ENCODE measurements at places on chromosomes 6 and 20.
A peak's percentile ranks its signal among the peaks of the same experiment; 100 is the strongest.

DNA sequence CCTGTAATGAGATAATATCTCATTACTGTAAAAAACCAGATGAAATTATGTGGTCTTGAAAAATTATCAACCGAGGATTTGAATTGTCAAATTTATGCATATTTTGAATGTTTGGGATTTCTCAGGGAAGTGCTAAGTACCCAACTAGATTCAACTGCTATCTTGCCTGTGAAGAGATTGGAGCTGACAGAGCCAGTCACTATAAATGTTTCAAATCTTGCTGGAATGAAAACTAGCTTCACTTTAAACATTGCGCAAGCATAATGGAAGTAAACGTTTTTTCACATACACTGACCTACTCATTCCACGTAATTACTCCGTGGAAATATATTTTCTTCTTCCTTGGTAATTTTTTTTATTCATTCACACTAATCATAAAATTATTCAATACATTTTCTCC is 46.7 kb downstream of the TMEM170B start:
- no peak for DNase-seq

DNA sequence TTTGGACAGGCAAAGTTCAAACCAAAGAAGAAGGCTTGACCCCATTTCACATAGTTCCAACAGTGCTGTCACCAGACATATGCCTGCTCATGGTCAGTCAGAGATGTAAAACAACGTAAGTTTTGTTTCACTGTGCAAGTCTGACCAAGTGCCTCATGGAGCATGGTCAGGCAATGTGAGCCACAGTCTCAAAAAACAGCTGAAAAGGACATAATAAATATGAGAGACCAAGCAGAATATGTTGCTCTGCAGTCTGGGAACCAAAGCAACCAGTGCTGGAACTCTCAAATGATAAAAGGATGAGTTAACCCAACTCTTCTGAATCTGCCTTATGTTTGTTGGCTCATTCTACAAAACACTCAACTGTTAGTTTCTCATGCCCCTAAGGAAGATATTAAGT is 39.9 kb upstream of the DST start:
- DNase-seq, result no peak

- DNase-seq, result no peak
These were observed 27.5 kb downstream of the DAAM2 start for GRCh38 chr6:39819676-39820075.

GRCh38 chr6:3455569-3456394 is 1.1 kb downstream of the SLC22A23 start:
- no peak for DNase-seq

DNA sequence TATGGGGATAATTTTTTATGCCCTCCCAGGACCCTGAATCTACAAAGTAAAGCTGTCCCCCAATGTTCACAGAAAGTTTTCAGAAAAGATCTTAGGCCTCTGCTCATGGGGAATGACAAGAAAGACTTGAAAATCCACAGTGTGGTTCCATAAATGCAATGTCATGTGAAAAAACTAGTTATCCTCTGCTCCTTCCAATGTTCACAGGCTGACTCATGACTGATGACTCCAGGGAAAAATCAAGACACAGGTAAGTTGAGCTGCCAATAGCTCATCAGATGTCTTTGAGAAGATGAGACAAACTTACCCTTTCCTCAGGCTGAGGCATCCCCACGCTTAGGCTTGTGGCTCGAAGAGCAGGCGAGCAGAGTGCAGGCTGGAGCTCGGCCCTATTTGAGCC is 14.8 kb upstream of the BCLAF1 start:
- no peak for DNase-seq

DNA sequence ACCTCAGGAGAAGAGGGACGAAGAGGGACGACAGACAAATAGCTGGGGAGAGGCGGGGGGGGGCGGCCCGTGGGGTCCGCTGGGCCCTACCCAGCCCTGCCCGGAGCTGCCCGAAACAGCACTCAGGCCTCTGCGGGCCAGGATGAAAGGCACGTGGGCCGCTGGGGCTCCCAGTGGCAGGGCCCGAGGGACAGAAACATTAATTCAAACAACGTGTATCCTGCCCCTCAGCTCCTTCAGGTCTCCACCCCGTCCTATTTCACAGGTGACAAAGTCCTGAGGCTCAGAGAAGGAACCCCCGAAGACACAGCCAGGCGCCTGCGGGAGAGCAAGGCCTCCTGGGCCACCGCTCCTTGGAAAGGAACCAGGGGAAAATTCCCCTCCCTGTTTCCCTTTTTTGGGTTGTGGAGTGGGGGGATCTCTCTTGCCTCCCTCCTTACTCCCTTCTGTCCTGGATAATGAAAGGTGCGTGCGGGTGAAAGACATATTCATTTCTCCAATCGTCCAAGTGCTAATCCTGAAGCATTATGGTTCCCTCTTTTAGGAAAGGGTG is 93.3 kb downstream of the RNASET2 start:
- no peak for DNase-seq

DNA sequence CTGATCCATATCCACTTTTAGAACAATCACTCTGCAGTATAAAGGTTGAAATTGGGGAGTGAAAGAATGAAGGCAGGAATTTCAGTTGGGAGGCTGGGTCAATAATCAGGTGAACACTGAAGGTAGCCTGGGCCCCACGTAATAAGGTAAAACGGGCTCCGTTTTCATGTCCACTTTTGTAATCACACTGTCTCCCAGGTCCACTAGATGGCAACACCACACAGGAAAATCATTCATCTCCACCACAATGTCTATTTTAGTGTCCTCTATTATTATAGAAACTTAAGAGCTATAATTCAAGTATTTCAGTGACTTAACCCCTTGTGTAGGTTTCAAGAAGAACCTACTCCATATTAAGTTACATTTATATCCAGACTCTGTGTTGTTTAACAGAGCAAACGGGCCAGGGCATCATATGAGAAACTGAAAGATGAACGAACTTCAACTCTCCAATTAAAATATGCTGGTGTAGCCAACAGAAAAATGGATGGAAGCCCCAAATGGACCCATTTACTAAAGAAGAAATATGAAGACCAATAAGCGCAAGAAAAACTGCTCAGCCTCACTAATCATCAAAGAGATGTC is 45.9 kb upstream of the MC3R start:
- no peak for DNase-seq

DNA sequence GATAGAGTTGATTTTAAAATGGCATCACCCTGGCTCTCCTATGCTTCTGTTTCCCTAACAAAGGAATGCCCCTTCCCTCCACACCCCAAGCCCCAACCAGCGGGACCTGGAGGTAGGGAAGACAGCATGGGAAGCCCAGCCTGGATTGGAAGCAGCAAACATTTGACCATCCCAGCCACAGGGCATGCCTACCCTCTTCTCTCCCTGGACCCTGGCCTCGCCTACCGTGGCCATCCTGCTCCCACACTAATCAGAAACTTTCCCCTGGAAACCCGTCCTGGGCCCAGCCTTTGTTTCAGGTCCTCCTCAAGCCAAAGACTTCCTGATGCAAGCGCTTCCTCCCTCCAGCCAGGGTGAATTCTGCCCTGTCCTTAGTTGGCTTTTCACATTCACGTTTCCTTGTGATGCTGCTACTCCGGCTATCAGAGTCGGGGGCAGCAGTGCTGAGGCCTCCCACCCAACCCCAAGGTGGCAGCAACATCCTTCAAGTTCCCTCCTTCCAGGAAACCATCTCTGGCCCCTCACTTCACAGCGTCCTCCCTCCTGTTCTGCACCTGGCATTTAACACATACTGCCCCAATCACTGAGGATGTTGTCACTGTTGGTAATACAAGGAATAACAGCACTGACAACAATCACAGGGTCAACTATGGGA is 18.2 kb upstream of the ANGPT4 start:
- DNase-seq, result no peak

DNA sequence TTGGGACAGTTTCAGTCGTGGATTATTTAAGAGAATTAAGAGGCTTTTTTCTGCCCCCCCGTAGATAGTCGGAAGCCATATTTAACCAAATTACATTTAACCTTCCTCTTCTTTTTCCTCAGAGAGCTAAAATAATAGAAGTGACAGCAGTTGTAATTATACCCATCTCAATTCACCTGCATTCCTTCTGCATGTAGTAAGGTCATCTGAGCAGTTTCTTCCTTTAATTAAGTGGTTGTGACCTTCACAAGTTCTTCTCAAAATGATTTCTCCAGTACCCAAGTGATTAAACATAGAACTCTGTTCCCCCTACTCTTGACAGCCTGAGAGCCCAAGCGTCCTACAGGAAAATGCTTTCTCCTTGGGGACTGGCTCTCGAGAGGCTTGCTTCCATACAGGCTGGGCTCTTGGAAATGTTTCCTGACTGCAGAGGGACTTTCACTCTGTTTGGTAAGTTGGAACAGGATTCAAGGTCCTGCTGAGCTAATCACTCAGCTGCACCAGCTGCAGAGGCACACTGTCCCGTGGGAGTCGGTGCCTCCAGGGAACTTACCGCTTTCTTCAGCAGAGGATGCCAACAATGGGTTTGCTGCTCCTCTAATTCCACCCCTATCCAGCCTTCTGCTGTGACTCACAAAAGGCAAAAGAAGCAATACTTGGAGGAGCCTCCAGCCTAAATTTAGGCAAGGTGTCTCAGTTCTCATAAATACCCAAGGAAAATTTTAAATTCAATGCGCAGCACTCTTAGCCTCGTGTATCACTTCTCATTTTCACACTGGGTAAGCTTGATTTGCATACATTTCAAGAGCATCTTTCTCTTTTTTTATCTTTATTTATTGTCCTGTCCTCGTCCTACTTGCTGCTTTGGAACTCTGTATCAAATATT is 414.9 kb downstream of the KIF16B start:
- no peak for DNase-seq

- peak; percentile 35 for DNase-seq
These were observed 29.4 kb upstream of the KIAA1586 start for GRCh38 chr6:57017069-57017468.

DNA sequence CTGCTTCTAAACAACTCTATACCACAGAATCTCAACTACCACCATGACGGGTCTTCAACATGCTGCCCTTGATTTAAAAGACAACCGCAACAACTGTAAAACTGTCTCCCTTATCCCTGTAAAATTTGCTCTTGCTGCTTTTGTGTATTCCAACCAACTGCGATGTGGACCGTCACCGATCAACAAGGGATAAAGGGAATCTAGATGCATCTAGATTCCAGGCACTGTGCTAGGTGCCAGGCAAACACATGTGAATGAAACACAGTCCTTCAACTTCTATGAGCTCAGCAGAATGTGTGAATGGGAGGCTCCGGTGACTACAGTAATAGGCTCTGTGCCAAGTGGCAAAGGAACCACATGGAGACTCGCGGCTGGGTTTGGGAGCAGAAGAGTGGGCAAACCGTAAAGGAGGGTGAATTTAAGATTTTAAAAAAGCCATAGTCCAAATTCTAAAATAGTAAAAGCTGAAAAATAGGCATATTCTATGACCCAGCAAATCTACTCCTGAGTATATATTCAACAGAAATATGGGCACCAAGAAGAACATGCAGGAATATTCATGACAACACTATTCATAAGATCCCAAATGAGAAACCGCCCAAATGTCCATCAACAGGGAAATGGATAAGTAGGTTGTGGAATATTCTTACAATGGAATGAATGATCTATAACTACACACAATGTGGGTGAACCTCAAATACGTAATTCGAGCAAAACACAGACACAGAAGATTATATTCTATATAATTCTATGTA is 3.7 kb upstream of the PRND start:
- DNase-seq, result no peak

DNA sequence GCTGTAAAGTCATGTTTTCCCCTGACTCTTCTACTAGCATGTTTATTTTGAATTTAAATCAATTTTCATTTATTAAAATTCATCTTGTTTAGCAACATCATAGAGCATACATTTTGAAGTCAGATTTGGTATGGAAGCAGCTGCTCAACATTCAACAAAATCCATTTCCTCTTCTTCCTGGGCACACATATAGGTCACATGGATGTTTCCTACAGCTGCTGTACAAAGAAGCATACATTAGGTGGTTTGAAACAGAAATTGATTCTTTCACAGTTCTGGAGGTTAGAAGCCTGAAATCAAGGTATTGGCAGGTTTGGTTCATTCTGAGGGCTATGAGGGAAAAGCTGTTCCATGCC is 495.2 kb downstream of the RFPL4B start:
- DNase-seq, result no peak

GRCh38 chr20:7327810-7328209 is 560.3 kb downstream of the BMP2 start:
- no peak for DNase-seq

DNA sequence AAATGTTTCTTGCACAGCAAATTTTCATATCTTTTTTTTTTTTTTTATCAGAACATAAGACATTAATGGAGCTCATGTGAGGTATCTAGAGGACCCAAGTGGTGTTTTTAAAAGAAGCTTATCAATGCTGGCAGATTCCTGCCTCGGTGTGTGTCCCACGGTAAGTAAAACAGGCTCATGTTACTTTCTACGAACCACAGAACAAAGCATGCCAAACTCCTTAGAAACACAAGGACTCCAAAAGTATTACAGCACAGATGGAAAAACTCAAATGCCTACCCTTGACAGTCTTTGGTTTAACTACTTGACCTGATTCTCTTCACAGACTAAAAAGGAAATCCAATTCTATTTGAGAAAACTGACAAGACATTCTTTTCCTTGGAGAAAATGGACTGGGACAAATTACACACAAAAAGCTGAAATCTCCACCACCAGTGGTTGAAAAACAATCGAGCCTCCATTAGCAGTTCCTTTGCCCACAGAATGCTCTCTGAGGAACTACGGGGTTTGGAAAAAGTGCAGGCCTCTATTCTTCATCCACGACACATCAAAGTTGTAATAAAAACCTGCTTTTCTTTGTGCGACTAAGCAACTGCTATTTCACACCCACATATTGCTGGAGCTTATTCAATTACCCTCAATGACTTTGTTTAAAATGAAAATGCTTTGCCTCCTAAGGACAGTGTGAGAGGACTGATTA is 5.4 kb downstream of the METTL24 start:
- no peak for DNase-seq

- no peak for DNase-seq
These were observed 133.1 kb downstream of the ALDH8A1 start for GRCh38 chr6:134816780-134817179.

GRCh38 chr20:38995536-38996044 is 33.4 kb downstream of the DHX35 start:
- DNase-seq, result no peak

DNA sequence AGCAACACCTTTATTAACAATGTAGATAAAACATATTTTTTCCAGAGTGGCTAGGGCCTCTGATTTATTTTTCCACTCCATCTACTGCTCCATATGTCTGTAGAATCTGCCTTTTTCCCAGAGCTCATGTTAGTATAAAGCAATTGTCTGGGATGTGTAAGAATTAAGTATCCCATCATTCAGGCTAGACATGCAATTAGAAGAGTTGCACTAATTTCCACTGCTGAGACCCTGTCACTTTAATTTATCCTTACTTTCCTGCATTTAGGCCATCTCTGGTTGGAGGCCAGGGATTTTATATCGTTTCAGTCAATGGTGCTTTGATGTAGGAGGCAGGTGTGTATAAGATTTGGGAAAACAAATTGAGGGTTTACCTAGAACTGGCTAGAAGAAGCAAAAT is 286.1 kb upstream of the POU3F2 start:
- DNase-seq, result no peak

DNA sequence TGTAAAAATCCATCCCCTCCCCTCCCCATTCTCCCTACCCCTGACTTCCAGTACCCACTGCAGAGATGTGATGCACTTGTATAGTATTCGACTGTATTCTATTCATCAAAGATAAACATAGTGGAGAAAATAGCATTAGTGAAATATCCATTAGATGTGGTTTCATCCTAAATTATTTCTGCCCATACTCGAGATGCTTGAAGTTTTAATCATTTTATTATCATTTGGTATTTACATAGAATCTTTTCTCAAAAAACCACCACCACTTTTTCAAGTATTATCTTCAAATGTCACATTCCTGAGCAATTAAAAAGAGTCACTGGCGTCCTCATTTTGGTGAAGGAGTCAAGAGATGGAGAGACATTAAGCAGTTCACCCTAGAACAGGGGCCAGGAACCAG is 181.9 kb downstream of the HAO1 start:
- no peak for DNase-seq

Measured in right lung (tissue), 10 donors.